ENCODE measurements at places on chromosomes 1 and 21.
A peak's percentile ranks its signal among the peaks of the same experiment; 100 is the strongest.

- DNase-seq, result no peak
- no peak overlapping the region for H3K4me3 ChIP-seq
- no peak overlapping the region for H3K27ac ChIP-seq
- H3K36me3 ChIP-seq, result no peaks in the 10 kb centered on the region
Measured at GRCh38 chr1:215079456-215079855, 3.1 kb upstream of the KCNK2 start.

- H3K27ac ChIP-seq, result no peak overlapping the region
- H3K36me3 ChIP-seq, result no peaks in the 10 kb centered on the region
- H3K4me1 ChIP-seq, result no peaks in the 10 kb centered on the region
- no peaks in the 10 kb centered on the region for H3K27me3 ChIP-seq
- DNase-seq, result no peak
- H3K4me3 ChIP-seq, result no peak overlapping the region
Measured at GRCh38 chr1:94982398-94982797, 55.5 kb upstream of the CNN3 start.

DNA sequence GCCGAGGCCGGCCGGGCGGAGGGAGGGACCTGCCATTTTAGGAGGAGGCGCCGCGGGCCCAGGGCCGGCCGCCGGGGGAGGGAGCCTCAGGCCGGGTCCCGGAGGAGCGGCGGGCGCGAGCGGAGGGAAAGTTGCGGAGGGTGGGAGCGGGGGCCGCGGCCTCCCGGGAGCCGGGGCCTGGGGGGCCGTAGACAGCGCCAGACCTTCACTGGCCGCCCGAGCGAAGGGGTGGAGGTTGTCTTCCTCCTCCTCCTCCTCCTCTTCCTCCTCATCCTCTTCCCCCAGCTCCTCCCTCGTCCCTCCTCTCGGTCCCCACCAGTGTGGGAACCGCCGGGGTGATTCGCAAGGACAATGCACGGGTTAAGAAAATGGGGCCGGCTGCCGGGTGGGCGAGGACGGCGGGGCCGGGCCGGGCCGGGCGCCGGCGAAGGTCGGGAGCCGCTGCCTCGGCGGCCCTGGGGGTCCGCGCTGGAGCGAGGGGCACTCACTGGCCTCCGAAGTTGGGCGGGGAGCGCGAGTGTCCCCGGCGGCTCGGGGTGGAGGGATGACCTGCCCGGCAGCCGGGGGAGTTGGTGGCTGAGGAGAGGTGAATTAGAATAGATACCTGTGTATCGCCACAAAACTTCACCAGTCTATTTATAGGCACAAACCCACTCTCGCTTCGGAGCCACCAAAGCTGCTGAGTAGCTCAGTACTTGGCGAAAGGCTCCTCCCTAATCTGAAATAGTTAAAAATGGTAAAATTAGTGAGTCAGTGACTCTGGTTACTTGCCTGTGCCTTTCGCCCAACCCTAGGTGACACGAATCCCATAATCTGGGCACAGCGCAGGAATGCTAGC, 1.3 kb downstream of the DYRK1A start:
- peak overlapping the region; percentile 84 for H3K4me3 ChIP-seq
- DNase-seq, result no peak

- no peak overlapping the region for H3K27ac ChIP-seq
- DNase-seq, result no peak
- no peaks in the 10 kb centered on the region for H3K27me3 ChIP-seq
- no peak overlapping the region for H3K4me3 ChIP-seq
- no peaks in the 10 kb centered on the region for H3K36me3 ChIP-seq
Measured at GRCh38 chr1:2354511-2355372, 36.6 kb downstream of the MORN1 start.

- no peaks in the 10 kb centered on the region for H3K27me3 ChIP-seq
- no peaks in the 10 kb centered on the region for H3K4me1 ChIP-seq
- no peak overlapping the region for H3K27ac ChIP-seq
- peaks cover 4% of the 10 kb centered on the region for H3K36me3 ChIP-seq
- DNase-seq, result no peak
Measured at GRCh38 chr1:172815740-172816139, 156.8 kb downstream of the FASLG start.

DNA sequence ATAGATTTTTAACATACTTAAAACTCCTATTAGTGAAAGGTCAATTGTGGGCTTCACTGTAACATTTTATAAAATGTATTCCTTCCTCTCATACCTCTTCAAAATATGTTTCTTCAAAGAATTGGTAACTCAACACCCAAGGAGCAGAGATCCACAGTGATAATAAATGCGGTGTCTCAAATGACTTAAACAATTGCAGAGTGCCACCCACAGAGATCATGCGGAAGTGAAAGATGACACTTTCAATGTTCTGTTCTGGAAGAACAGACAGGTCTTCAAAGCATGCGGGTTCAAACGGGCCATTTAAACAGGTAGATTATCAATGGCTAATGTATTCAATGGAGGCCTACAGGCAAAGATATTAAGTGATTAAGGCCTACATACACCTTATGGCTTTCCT, 157.0 kb upstream of the GREM2 start:
- H3K4me3 ChIP-seq, result no peak overlapping the region
- no peaks in the 10 kb centered on the region for H3K36me3 ChIP-seq
- H3K27me3 ChIP-seq, result no peaks in the 10 kb centered on the region
- DNase-seq, result no peak
- no peak overlapping the region for H3K27ac ChIP-seq

GRCh38 chr1:82775406-82776000, 974.8 kb downstream of the ADGRL2 start:
- no peaks in the 10 kb centered on the region for H3K4me1 ChIP-seq
- H3K4me3 ChIP-seq, result no peak overlapping the region
- DNase-seq, result peak; percentile 75
- H3K36me3 ChIP-seq, result peaks cover 2% of the 10 kb centered on the region
- no peak overlapping the region for H3K27ac ChIP-seq
